ENCODE measurements at places on chromosomes 4 and X. TPM values are rescaled to one million over a fixed set of nuclear protein-coding genes. Genes with fewer than 3 reads are reported as not detected.

The CXorf49 gene
- polyA plus RNA-seq, result not detected

The UGT8 gene
- 47.6 TPM for polyA plus RNA-seq

The TMEM47 gene
- 26.9 TPM for polyA plus RNA-seq

The SH3BGRL gene
- 166 TPM for polyA plus RNA-seq

The C4orf51 gene
- not detected for polyA plus RNA-seq

The F8A2 gene
- not detected for polyA plus RNA-seq

The GYPA gene
- 4.8 TPM for polyA plus RNA-seq

The CORIN gene
- 5.5 TPM for polyA plus RNA-seq

The RHOXF2 gene
- polyA plus RNA-seq, result not detected

The ZCCHC12 gene
- polyA plus RNA-seq, result 0.97 TPM

The FGG gene
- not detected for polyA plus RNA-seq

The SYN1 gene
- 5.4 TPM for polyA plus RNA-seq

The DNAAF6 gene
- 0.10 TPM for polyA plus RNA-seq

The C1QTNF7 gene
- polyA plus RNA-seq, result 22.8 TPM

The SPANXN4 gene
- polyA plus RNA-seq, result not detected

Data from renal pelvis (tissue), 12 donors.